ENCODE measurements at places on chromosomes 11 and 22. TPM values are rescaled to one million over a fixed set of nuclear protein-coding genes. Genes with fewer than 3 reads are reported as not detected.

DEPDC7 gene
- 18.3 TPM for total RNA-seq

PGA4 gene
- total RNA-seq, result not detected

RAG1 gene
- total RNA-seq, result 0.53 TPM

A4GALT gene
- 7.1 TPM for total RNA-seq

GSTT4 gene
- total RNA-seq, result not detected

EIF3M gene
- total RNA-seq, result 662 TPM

CARD16 gene
- total RNA-seq, result 0.25 TPM

DCHS1 gene
- total RNA-seq, result 9.5 TPM

KDM4F gene
- total RNA-seq, result not detected

MPZL2 gene
- not detected for total RNA-seq

Measured in SJCRH30 (cell line).